ENCODE measurements at places on chromosomes 5 and 9.

GRCh38 chr5:135887447-135887864 lies 8.2 kb downstream of the IL9 start:
- DNase-seq: peak; percentile 62

DNA sequence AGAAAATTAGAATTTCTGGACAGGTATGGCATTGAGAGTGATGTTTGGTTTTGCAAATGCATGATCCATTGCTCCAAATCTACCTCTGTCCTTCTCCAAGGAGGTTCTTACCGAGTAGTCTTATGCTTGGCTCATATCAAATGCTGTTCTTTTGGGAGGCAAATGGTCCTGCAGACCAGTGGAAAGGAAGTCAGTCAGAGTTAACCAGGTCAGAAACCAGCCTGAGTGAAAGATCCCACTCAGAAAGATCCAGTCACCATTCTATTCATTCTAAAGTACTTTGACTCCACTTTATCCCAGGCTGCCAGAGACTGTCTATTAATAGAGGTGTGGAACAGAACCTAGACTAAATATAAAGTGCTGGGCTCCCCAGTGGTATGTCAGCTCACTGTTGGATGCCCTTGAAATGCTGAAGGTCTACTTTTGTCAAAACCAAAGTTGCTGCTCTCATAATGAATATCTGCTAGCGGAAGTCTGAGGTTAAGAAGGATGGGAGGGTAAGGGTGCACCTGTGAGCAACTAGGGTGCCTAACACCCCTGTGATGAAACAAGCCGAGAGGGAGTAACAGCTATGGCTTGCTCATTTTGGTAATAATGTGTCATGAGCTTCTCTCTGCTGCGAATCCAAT lies 302.2 kb downstream of the ZNF608 start:
- DNase-seq: no peak

GRCh38 chr5:117943541-117943940 lies 1044.8 kb downstream of the DTWD2 start:
- DNase-seq: no peak

DNA sequence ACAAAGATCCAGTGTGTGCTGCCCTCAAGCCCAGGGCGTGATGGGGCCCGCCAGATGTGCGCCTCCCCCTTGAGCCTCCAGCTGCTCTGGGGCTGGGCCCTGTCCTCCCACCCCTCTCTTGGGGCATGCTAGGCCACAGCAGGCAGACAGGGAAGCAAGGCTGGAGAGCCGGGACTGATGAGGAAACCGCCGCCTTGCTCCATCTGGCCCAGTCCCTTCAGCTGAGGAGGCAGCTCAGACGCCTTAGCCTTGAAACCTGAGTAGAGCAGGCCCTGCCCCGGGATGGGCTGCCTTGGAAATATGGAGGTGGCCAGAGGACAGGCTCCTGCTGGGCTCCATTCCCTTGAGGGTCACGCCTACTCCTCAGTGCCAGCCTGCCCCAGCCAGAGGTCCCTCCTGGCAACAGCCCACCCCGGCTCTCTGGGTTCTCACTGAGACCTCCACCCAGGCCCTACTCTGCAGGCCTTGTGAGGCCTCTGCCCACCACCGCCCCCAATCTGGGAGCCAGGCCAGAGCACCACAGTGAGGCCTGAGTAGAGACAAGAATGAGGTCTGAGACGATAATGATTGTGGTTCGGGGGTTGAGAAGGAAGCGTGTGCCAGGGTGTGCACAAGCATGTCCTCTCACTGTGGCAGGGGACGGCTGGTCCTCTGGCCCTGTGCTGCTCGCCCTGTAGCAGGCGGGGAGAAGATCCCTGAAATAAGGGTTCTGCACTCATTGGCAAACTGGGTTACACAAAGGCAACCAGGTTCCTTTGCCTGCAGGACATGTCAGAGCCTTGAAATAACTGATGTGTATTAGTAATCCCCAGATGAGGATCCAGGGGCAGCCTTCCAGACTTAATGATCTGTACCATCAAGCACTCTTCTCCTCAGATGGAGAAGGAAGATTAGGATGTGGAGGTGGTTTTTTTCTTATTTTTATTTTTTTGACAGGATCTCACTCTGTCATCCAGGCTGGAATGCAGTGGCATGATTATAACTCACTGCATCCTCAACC lies 30.9 kb downstream of the CXXC5 start:
- no peak for DNase-seq

GRCh38 chr5:31268686-31269085 lies 75.2 kb downstream of the CDH6 start:
- no peak for DNase-seq

GRCh38 chr5:174343826-174344225 lies 298.3 kb downstream of the NSG2 start:
- no peak for DNase-seq

- DNase-seq: no peak
These were observed 88.6 kb upstream of the RASGRF2 start for GRCh38 chr5:80871541-80871961.

- no peak for DNase-seq
These were observed 468.2 kb downstream of the NTRK2 start for GRCh38 chr9:85137696-85138095.

Data from hematopoietic multipotent progenitor cell treated with erythropoietin and hydrocortisone succinate and interleukin-3 and kit ligand, for 17 days (in vitro differentiated cells).